ENCODE measurements at places on chromosomes 1 and 21.

DNA sequence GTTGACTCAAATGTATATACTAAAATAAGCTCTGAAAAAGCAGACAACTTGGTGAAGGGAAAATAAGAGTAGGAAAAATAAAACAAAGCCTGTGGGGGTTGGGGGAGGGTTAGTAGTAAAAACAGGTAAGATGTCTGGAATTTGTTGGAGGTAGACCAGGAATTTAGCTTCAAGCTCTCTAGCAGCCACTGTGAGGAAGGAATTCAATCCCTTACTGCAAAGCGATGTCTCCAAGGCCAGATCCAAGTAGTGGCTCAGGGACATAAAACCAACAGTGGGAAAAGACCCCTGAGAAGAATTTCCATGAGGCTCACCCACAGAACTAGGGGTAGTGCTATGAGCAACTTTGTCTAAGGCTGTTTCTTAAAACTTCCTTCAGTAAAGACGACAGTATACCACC, 7.8 kb downstream of the ANGPTL7 start:
- DNase-seq = no peak

- DNase-seq = no peak
Measured at GRCh38 chr21:34243562-34243961, 120.2 kb upstream of the KCNE2 start.

DNA sequence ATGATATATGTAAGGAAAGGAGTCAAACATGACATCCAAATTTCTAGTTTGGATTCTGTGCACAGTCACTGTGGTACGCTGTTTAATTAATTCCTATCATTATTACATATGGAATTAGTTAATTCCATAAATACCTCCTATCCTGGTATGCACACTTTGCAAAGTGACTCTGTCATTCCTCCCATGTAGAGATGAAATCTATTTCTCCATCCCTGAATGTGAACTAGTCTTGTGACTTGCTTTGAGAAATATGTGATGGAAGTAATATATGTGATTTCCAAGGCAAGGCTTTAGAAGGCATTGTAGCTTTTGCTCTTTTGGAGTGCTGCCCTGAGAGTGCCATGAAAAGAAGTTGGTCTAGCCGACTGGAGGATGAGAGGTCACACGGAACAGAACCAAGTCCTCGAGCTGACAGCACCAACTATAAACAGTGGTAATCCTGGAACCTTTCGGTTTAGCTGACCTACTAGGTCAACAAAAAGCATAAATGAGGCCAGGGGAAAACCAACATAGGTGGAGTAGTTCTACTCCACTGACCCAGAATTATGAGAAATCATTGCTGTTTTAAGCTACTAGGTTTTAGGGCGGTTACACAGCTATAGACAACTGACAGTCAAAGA, 1.5 kb downstream of the SELENOF start:
- DNase-seq = no peak

DNA sequence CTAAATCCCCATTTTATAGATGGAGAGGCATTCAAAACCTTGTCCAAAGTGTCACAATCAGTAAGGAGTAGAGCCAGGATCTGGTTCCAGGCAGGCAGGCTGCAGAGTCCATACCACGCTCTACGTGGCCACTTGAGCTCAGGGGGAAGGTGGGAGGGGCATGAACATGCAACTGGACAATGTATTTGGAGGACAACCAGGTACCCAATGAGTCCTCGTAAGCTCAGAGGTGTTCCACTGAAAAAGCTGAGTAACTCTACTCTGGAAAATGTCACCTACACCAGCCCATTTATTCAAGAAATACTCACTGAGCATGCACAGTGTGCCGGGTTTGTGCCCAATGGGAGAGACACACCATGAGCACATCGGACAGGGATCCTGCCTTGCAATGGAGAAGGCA, 11.2 kb upstream of the GUCA2B start:
- DNase-seq = no peak
